Kidney epithelial cell (primary cell): ENCODE measurements at places on chromosomes 6 and 20. TPM values are rescaled to one million over a fixed set of nuclear protein-coding genes. Genes with fewer than 3 reads are reported as not detected.

- peak; percentile 4 for DNase-seq
Observed at GRCh38 chr6:110415086-110415916, at the start of gene DDO. Gene DDO (minus strand): TSS chr6:110415575. CDS start chr6:110413462, 2,113 bp downstream.

DNA sequence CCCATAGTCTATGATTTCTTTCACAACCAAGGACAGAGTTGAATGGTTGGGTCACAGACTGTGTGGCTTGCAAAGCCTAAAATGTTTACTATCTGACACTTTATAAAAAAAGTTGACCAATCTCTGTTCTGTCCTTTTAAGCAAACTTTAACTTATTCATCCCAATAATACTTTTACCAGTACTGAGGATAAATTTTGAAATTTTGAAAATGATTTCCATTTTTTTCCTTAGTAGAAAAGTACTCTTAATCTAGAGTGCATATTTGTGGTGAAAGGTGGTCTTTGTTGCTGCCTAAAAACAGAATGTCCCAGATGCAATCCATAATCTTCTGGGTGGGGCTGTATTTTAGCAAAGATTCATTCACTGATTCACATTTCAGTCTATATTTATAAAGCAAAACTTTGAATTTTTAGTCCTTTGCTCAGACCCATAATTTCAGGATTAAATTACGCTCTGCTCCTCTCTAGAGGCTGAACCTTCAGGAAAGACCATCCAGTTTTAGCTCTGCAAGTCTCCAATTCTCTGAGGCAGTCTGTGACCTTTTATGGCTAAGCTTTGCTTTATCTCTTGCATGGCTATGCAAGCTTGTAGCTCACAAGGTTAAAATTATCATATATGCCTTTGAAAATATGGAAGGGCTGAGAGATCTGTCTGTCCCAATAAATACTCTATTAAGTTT is 573.5 kb downstream of the COL12A1 start:
- DNase-seq: no peak

GRCh38 chr6:9087470-9087869 is 652.1 kb upstream of the SLC35B3 start:
- DNase-seq: no peak

GRCh38 chr6:21085643-21086042 is 507.9 kb upstream of the SOX4 start:
- no peak for DNase-seq

DNA sequence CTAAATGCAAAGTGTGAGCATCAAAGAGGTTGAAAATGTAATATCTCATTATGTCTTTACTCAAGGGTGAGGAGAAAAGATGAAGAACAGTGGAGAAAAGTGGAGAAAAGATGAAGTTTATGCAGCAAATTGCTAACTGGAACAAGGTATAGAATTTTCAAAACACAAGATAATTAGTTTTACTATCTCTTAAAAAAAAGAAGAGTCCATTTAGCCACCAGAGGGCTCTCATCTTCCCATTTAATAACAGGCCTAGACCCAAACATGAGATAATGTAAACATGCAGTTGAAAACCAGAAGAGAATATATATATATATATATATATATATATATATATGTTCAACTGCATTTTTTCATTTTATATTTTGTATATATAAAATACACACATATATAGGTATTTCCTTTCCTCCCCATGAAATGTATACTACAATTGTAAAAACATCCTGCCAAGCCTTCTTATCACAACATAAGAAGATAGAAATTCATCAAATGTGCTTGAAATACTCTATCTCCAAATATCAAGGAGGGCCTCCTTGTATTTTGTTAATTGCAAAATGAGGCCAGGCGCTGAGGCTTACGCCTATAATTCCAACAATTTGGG is 78.4 kb downstream of the ADTRP start:
- no peak for DNase-seq

DNA sequence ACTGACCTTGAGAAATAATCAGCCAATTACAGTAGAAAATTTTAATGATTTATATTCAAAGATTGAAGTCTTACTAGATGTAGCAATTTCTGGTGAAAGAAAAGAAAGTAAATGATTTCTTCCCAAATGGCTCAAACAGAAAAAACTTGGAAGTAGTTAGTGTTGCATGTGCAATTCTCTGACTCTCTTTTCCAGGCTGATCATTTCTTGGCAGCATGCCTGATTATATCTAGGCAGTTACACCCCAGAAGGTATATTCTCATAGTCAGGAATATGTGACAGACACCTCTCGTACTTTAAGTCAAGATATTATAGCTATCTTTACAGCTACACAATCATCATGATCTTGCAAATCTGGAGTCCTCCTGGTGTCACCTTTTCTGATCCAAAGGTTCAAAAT is 122.9 kb downstream of the PDE7B start:
- no peak for DNase-seq

GRCh38 chr20:36350439-36350838 is 44.3 kb downstream of the DLGAP4 start:
- DNase-seq: no peak

DNA sequence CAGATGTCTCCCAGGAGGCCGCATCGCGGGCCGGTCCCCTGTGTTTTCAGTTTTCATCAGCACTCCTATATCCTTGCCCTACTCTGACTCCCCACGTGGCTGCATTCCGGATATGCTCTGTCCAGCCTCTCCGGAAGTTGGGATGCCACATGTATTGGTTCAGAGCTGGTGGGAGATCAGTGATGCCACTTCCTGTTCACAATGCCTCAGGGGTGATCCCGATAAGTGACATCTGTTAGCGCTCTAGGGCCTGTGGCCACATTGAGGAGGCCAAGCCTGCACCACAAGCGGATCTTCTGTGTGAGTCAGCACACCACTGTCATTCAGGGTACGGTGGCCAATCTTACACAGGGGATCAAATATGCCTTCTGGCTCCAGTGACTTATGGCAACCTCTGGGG is 57.8 kb downstream of the PPP1R3G start:
- DNase-seq: no peak

DNA sequence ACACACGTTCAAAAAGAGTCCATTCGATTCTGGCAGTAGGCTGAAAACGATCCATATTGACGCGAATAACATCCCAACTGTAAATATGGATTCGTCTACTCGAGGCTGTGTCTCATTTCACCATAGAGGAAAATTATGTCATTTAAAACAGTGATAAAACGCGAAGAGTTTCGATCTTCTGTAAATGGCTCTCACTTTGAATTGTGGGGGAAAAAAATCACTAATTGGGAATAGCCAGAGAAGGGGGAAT is 845 bp upstream of the MARCKS start:
- no peak for DNase-seq

GRCh38 chr6:152244998-152245630 is 392.0 kb downstream of the SYNE1 start:
- DNase-seq: no peak

GRCh38 chr6:167797476-167798265 is 29.0 kb upstream of the AFDN start:
- DNase-seq: no peak

DNA sequence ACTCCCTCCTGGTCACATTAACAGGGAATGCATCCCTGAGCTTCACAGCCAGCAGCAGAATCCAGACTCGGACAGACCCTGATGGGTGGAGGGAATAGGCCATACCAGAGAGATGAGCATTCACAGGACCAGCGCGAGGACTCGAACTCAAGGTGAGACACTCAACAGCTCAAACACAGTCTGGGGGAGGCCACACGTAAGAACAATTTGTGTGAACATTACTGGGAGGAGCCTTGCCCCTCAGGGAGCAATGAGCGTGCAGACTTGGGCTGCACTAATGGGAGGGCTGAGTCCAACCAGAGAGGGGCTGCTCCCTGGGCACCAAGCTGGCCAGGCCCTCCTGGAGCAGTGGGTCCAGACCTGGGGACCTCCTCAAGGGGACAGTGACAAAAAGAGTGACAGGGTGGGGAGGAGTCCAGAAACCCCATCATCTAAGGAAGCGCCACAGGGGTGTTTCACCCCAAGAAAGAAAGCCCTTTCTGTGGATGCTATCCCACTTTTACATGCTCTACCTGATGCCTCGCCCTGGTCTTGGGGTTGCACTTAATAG is 118.4 kb downstream of the MRPL14 start:
- DNase-seq: no peak

DNA sequence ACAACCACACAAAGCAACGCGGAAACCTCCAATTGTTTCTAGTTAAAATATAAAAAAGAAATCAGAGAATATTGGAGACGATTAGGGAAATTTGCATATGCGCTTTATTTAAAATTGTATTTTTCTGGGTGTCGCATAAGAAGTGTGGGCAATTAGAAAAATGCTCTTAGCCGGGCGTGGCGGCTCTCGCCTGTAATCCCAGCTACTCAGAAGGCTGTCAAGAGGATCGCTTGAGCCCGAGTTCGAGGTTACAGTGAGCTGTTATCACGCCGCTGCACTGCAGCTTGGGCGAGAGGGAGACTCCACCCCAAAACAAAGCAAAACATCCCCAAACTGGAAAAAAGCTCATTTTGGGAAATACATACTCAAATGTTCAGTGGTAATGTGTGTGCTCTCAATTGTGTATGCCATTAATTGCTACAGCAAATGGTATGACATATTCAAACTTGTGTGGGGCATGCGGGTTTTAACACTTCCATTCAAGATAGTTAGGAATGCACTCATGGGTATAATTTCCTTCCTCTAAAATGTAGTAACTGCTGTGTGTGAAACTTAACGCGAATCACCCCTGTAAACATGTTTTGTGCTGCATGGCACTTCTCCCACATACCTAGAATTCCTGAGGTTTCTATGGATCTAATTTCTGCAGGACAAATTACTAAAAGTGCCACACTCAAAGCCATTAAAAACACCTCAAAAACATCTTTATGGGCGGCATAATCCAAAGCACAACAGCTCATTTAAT is 54.7 kb upstream of the HFE start:
- DNase-seq: no peak

DNA sequence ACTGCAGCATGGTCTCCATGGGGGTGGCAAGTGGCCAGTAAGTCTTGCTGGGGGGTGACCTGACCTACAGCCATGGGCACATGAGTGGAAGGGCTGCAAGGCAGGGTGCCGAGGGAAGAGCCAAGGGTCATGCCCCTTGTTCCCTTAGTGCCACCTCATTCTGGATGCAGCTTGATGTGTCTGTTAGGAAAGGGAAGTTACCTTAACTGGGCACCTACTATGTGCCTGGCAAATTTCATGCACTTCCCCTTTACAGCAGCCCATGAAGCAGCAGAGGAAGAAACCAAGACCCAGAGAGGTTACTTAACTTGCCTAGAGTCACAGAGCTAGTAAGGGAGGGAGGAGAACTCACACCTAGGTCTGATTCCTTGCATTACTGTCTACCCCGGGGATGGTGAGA is 174.0 kb downstream of the MRPL14 start:
- no peak for DNase-seq

GRCh38 chr6:163866192-163866591 is 451.7 kb downstream of the QKI start:
- DNase-seq: no peak

DNA sequence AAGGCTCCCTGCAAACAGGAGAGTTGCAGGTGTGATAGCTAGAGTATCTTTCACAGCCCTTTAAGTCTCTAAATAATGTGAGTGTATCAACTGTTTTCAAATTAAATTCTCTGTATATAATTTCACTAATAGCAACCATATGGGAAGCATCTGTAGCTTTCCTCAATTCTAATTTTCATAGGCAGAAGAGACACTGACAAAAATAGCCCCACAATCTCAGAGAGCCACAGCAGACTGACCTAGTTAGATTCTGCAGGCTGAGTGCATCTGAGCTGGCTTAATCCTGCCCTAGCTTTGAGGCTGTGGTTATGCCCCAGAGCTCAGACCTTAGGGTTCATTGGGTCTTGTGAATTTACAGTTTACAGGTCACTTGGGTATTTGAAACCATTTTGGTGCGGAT is 63.9 kb downstream of the MAP7 start:
- no peak for DNase-seq

- DNase-seq: peak; percentile 88
Observed at GRCh38 chr6:30742316-30743098, at the start of gene FLOT1. Gene FLOT1 (minus strand): TSS chr6:30742687. CDS start chr6:30742189, 498 bp downstream.

- DNase-seq: no peak
Observed at GRCh38 chr6:163782436-163783003, 368.0 kb downstream of the QKI start.

GRCh38 chr6:148406579-148407371 is 64.1 kb downstream of the SASH1 start:
- DNase-seq: no peak

Gene EMILIN3
- total RNA-seq: 0.42 and 0.62 TPM in 2 replicates

Gene DEFB121
- total RNA-seq: not detected in 2 replicates

Gene RAET1L
- total RNA-seq: 1.5 and 1.8 TPM in 2 replicates

Gene RBM24
- total RNA-seq: 3.1 and 4.2 TPM in 2 replicates

Gene HCK
- total RNA-seq: 0.17 and 0.34 TPM in 2 replicates

Gene TCF15
- 0.07 and 1.5 TPM in 2 replicates for total RNA-seq

Gene CYP39A1
- total RNA-seq: 0.14 and 0.29 TPM in 2 replicates

Gene UBE2J1
- total RNA-seq: 46.1 and 49.3 TPM in 2 replicates

Gene VGLL2
- not detected in 2 replicates for total RNA-seq
